ENCODE measurements at places on chromosomes 6 and 20.
A peak's percentile ranks its signal among the peaks of the same experiment; 100 is the strongest.

GRCh38 chr6:100160930-100161329 lies 166.9 kb upstream of the MCHR2 start:
- no peak for DNase-seq

GRCh38 chr20:25276533-25277050 lies 28.7 kb downstream of the PYGB start:
- DNase-seq = no peak

DNA sequence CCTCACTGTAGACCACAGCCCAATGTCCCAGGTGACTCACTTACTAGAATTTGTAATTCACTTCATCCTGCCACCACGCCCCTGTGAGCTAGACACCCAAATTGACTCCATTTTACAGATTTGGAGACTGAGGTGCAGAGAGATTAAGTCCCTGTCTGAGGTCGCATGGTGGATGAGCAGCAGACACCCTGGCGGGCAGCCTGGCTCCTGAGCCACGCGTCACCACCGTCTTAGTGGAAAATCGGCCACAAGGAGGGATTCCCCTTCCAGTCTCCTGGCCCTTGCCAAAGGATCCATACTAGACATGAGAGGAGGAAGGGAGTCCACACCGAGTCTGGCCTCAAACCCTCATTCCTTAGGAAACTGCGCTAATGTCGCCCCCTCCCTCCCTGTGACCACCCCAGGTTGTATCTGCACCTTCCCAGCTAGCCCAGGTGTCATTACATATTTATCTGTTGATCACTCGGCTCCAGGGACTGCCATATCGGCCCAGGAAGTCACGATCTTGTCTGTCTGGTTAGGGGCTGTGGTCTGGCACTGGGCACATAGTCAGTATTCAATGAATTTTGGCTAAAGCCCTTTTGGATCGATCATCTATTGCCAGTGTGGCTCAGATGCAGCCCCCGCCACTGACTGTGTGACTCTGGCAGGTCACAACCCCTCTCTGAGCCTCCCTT lies 25.7 kb upstream of the PTGIS start:
- DNase-seq = no peak

GRCh38 chr20:53570446-53571276 lies 23.0 kb downstream of the ZNF217 start:
- DNase-seq = no peak

GRCh38 chr6:98627129-98627775 lies 207.1 kb upstream of the POU3F2 start:
- no peak for DNase-seq

DNA sequence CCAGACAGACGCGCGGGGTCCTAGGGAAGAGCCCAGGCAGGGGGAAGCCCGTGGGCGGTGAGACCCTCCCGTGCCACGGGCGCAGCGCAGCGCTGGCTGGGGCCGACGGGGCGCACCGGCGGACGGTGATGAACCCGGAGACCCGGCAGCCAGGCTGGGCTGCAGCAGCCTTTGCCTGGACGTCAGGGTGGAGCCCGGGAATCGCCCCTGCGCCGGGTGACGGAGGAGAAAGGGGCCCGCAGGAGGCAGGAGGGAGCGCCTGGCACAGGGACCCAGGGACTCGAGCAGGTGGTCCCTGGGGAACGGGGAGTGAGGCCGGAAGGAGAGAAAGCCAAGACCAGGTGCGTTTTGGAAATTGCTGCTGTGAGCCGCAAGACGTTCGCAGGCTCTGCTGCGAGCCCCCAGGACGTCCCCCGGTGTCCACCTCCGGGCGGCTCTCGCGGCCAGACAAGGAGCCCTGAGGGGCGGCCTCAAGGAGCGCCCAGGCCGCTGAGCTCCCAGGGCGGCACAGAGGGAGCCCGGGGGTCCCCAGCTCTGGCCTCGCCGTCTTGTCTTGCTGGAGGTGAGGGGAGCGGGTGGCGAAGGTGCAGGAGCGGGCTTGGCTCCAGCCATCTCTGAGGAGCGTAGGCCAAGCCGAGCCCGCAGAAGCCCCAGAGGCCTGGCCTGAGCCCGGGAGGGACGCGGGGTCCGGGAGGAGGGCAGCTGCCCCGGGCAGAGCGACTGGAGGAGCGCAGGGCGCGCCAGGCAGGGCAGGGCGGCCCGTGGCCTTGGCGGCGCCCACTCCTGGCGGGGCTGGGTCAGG lies 191.2 kb upstream of the PDE10A start:
- no peak for DNase-seq

GRCh38 chr20:31368301-31368700 lies at the start of gene DEFB118:
Gene DEFB118 (plus strand): TSS chr20:31368601. CDS start chr20:31368651, 50 bp downstream.
- DNase-seq = no peak

DNA sequence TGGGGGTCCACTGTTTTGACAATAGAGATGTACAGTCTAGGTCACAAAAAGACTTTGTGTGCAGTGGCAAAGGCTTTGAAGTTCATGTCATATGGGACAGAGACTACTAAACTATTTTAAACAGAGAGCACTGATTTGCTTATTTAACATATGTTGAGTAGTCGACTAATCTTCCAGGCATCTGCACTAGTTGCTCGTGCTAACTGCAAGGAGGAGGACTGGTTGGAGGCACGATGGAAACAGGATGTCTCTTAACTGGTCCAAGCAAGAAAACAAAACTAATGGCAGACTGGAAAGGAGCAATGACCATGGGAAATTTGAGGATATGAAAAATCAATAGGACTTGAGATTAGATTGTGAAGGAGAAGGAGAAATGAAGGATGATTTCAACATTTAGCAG lies 28.5 kb upstream of the ERVFRD-1 start:
- no peak for DNase-seq

- no peak for DNase-seq
Measured at GRCh38 chr20:10654250-10654610, 19.6 kb downstream of the JAG1 start.

- no peak for DNase-seq
Measured at GRCh38 chr6:89736893-89737292, 82.7 kb downstream of the MDN1 start.

DNA sequence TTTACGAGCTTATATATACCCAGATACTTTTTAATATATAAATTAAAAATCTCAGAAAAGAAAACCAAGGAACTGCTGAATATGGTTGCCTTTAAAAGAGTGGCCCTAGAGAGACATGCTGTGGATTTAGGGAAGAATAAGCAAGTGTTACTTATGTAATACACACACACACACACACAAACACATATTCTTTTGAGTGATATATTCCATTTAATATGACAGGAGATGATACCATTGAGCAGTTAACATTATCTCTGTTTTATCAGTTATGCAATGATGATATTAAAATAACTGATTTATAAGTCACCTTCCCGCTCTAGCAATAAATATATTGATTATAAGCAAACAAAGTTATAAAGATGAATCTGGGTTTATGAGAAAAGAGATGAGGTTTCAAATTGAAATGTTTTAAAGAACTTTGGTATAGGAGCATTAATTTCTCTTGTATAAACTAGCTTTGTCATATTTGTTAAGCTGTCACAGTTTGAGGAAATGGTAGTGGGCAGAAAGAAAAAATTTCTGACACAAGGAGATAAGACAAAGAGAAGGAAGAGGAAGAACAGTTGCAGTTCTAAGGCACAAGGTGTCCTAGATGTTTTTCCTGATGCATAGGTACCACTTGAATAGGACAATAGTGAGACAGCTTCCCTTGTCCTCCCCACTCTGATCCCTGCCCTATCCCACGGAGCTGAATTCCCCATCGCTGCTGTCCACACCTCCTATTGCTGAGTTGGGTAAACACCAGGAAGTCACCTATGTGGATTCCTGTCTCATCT lies 26.4 kb downstream of the GPX5 start:
- DNase-seq = no peak

DNA sequence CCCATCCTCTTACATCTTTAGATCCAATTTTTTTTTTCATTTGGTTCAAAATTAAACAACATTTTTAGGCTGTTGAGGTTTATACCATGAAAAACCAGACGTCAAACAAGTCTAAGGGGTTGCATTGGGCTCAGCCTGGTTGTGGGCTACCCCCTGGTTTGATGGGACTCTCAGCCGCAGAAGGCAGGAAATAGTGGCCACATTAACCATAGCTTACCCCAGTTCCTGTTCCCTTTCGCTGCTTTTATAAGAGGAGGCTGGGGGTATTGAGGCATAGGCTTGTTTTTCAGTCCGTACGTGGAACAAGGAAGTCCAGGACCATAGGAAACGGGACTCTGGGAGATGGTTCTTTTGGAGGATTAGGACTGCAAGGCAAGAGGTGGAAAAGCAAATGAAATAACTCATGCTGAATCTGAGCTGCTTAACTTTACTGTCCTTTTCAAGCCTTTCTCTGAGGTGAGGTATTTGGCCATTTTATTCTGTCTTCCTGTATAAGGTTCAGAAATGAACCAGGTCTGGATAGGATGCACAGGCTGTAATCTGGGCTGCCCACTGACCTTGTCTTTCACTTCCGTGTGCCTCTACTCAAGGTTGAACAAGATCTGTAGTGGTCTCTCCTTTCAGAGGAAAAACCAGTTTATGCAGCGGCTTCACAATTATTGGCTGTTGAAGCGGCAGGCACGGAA lies 7.7 kb downstream of the BRPF3 start:
- peak; percentile 65 for DNase-seq

- DNase-seq = no peak
Measured at GRCh38 chr6:157989541-157990289, 8.1 kb downstream of the SYNJ2 start.

- DNase-seq = no peak
Measured at GRCh38 chr20:41177636-41178035, 40.3 kb downstream of the PLCG1 start.

GRCh38 chr6:47165918-47166317 lies 123.8 kb upstream of the ADGRF1 start:
- no peak for DNase-seq

DNA sequence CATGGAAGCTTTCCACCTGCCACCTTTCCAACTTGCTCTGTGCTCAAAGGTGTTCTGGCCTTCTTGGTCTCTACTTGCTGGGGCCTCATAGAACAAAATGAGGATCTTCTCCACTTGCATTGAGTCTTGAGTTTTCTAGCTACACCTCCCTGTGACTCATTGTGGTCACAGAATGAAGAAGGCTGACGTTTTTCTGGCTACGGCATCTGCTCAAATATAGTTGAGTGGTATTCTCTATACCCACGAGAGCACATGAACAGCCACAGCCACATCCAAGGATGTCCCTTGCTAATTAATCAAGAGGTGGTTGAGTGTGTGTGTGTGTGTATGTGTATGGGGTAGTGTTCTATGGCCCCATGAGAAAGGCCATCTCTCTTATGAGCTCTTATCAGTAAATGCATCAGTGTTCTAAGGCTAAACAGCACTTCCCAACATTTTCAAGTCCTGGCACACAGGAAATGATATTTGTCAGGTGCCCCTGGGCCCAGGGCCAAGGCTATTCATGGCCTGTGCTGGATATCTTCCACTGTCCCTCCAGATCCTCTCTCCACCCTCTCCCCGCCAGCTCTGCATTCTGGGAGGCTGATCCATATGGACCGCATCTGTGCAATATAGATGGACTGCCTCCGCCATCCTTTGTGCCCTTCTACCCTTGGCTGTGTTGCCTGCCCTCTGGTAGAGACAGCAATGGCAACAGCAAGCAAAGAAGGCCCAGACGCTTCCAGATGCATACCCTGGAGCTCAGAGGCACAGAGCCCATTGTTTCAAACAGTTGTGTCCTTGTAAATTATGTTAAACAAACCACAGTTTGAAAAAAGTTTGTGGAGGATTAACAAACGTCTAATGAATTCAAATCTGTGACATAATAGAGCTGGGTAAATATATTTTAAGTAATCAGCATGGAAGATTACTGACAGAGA lies 150.2 kb downstream of the LRFN2 start:
- DNase-seq = no peak

DNA sequence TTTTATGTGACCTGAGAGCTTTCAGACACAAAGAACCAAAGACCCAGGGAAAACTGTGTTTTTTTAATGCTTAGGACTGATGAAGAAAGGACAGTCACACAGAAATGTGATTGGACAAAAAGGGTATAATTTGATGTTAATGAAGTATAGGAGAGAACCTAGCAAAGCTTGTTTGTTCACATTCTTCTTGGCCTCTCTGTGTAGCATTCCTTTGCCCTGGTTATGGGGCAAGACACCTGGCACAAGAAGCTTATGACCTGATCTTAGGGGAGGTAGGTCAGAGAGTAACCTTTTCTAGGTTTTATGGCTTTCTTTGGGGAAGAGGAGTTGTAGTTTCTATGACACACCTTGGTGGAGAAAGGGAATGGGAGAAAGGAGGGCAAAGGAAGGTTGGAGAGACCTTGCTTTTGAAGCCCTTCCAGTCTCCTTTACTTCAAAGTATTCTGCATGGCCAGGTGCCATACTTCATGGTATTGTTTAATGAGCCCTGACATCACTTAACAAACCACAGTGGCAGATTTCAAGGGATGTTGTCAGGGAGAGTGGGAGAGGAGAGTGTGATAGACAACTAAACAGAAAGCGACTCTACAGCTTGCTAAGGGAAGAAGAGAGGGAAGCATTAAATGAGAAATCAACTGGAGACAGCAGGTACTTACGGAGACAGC lies 701.8 kb upstream of the FLRT3 start:
- DNase-seq = no peak

DNA sequence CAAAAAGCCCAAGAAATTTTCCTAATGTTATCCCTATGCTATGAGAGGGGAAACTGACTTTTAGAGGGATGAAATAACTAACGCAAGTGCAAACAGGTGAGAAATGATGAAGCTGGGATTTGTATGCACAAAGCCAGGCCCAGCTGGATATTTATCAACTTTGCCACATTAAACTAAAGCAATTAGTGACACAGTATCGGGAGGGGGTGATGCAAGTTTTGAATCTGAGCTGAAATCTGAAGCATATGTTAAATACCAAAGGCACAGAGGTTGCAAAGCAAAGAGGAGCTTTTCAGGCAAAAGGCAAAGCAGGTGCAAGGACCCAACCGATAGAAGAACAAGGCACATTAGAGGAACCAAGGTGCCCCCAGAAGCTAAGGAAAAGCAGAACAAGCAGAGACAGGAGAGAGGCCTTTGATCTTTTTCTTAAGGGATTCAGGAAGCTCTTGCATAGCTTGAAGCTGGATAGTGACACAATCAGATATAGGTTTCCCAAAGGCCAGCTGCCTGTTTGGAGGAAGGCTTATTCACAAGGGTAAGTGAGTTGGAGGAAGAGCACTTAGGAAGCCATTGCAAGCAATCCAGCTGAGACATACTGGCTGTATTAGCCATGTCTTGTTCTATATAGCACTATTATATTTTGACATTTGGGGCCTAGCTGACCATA lies 207.5 kb downstream of the HIVEP2 start:
- DNase-seq = no peak

DNA sequence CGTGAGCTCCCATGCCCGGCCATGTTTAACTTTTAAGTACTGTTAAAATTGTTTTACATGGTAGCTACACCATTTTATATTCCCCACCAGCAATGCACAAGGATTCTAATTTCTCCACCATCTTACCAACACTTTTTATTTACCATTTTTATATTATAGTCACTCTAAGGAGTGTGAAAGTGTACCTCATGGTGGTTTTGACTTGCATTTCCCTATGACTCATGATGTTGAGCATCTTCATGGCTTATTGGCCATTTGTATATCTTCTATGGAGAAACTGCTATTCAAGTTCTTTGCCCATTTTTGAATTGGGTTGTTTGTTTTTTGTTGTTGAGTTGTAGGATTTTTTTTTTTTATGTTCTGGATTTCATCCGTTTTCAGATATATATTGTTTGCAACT lies 15.6 kb upstream of the BPHL start:
- DNase-seq = no peak

Data from CD4-positive, alpha-beta T cell treated with Interleukin-6 at 100 ng/mL for 8 hours (primary cell).